ENCODE measurements at places on chromosomes 2 and 18.

DNA sequence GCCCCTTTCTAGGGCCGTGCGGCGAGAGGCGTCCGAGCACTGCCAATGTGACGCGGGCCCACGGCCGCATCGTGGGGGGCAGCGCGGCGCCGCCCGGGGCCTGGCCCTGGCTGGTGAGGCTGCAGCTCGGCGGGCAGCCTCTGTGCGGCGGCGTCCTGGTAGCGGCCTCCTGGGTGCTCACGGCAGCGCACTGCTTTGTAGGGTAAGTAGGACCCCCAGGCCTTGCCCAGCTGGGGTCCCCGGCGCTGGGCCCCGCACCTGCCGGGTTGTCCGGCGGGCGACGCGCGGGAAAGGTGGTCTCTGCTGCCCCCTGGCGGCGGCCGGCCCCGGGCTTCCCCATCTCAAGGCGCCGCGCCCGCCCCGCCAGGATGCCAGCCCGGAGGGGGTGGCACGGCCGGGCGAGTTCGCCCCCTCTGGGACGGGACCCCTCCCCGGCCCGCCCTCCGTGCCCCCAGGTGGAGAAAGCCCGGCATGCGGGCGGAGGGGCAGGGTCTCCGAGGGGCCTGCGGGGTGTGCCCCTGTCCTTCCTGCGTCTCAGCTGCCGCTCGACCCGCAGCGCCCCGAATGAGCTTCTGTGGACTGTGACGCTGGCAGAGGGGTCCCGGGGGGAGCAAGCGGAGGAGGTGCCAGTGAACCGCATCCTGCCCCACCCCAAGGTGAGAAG, 1.9 kb downstream of the PRSS56 start:
- peak; percentile 37 for DNase-seq

GRCh38 chr18:3923750-3924149, 473.8 kb downstream of the TGIF1 start:
- no peak for DNase-seq

DNA sequence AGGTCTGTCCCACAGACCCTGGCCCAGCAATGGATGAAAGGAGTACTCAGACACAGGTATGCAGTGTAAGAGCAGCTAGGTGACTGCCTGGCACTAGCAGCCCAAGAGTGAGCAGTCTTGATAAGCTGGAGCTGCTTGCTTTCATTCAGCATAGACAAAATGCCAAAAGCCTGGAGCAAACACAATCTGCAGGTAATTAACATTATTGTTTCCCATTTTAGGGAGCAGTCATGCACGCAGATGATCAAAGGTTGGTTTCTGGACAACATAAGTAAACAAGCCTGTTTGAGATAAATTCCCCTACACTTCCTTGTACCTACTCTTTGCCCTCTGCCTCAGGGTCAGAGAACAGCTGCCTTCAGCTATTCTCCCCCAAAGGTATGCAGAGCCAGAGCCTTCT, 73.7 kb upstream of the MSTN start:
- DNase-seq: no peak

DNA sequence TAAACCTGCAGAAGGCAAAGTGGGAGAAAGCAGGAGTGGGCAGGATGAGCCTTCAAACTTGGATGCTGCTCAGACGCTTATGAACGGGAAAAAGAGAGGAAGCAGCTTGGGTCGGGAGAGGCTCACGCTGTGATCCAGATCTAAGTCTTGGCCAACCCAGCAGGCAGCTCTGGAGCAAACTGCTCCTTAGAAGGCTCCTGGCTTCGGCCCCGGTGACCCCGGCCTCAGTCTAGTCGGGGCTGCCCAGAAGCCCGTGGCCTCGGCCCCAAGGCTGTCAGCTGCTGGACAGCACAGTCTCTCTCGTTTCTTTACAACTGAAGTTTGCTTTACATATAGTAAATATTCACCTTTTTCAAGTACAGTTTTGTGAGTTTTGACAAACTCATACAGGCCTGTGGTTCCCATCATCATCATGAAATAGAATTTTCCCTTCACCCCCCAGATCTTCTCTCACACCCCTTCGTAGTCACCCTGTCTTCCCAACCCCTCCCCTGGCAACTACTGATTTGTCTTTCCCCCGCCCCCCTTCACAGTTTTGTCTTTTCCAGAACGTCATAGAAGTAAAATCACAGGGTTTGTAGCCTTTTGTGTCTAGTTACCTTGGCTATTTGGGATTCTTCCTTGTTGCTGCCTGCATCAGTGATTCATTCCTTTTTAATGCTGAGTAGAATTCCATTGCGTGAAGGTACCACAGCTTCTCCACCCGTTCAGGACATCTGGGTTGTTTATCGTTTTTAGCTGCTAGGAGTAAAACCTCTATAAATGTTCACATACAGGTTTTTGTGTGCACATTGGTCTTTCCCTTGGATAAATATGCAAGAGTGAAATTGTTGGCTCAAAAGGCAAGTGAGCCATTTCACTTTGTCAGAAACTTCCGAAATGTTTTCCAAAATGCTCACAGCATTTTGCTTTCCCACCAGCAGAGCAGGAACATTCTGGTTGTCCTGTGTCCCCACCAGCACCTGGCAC, 35.1 kb downstream of the MYO7B start:
- no peak for DNase-seq

- DNase-seq: no peak
Observed at GRCh38 chr2:42693013-42693615, 70.8 kb downstream of the OXER1 start.

DNA sequence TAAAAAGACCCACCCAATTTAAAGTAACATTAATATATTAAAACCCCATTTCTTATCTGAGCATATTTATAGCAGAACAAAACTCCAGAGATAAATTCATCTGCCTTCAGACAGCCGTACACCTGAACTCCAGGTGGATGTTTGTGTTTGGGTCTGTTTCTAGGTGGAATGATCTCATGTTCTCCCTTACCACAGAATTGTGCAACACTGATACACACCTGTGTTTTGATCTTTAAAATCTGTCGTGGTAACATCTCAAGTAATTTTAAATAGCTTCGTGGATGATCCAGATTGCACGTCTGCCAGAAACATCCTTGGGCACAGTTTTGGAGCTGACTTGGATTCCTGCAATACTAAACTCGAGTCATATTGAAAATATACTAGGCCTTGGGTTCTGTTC, 207.5 kb upstream of the FOSL2 start:
- no peak for DNase-seq

DNA sequence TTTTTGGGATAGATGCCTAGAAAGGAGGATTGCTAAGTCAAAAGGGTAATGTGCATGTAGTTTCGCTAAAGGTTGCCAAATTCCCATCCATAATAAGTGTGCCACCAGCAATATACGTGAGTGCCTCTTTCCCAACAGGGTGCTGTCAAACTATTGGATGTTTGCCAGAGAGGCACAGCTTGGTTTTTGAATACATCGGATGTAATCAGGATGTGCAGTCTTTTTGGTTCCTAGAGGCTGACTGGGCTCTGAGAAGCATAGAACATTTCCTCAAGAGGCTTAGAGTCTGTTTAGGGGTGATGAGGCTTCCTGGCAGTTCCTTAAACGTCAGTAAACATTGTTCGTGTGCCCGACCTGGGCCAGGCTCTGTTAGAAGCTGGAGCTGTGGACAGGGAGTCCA, 28.0 kb downstream of the AGAP1 start:
- peak; percentile 84 for DNase-seq

Data from A673 (cell line).